ENCODE measurements at places on chromosomes 6 and 20. TPM values are rescaled to one million over a fixed set of nuclear protein-coding genes. Genes with fewer than 3 reads are reported as not detected.

DNA sequence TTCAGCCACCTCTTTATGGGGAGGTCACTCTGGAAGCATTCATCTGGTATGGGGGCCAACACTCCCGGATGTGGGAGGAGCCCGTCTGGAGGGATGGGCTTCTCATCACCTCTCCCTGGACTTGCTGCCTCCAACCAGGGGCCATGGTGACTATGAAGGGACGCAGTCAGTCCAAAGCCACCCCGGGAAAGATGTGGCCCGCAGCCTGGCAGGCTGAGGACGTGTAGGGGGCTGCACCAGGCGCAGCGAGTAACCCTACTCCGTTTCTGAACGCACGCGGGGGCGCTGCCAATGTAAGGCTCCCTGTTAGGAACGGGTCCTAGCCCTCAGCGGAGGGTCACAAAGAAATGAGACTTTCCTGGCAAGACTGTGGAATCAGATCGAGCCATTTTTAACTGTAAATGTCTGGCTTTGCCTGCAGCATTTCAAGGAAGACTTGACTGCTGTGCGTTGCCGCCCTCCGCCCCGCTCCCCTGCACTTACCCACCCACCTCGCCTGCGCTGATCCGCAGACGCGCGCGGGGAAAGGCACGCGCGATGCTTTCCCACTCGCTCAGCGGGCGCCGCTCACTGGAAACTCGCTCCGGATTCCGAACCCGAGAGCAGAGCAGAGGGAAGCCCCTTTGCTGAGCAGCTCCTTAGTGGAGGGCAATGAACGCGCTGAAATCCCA is 55.1 kb downstream of the IL20RA start:
- peak overlapping the region; percentile 52 for H3K4me3 ChIP-seq
- no peaks in the 10 kb centered on the region for H3K36me3 ChIP-seq
- DNase-seq = no peak
- H3K4me1 ChIP-seq = peaks cover 39% of the 10 kb centered on the region

DNA sequence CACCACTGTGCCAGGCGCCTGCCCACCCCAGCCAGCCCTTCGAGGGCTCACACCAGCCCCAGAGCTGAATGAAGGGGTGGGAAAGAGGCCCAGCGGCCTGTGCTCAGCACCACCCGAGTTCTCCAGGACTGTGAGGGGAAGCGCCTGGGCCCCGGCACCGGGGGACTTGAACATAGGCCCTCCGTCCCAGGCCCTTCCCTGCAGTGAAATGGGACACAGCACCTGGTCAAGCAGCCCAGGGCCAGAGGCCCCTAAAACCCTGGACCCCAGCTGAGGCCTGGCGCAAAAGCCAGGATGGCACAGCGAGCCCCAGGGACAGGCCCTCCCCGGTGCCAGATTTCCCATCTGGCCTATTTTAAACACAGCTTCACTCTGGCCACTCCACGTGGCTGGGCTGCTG is 4.0 kb downstream of the KCNQ2 start:
- DNase-seq = no peak
- H3K27ac ChIP-seq = no peak overlapping the region
- H3K4me1 ChIP-seq = peaks cover 12% of the 10 kb centered on the region
- H3K27me3 ChIP-seq = peaks cover 95% of the 10 kb centered on the region
- H3K36me3 ChIP-seq = no peaks in the 10 kb centered on the region
- H3K4me3 ChIP-seq = no peak overlapping the region

DNA sequence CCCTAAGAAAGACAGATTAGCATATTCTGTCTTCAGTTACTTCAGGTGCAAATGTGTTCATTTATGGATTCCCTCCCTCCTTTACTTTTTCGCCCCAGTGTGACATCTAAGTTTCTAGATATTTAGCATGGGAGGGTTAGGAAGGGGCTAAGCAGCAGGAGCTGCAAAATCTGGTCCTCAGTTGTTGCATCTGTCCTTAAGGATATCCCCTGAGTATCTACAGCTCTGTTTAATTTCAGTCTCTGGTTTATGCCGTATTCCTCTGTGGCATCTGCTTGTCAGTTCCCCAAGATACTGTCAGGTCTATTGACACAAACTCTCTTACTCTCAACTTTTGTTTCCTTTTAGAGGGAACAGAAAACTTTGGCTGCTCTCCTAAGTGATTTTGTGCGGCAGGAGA is 754.6 kb upstream of the MAP3K7 start:
- no peak overlapping the region for H3K4me3 ChIP-seq
- no peaks in the 10 kb centered on the region for H3K36me3 ChIP-seq
- DNase-seq = no peak
- no peaks in the 10 kb centered on the region for H3K4me1 ChIP-seq
- no peak overlapping the region for H3K27ac ChIP-seq
- no peaks in the 10 kb centered on the region for H3K27me3 ChIP-seq

- H3K4me1 ChIP-seq = no peaks in the 10 kb centered on the region
- H3K36me3 ChIP-seq = peaks cover 43% of the 10 kb centered on the region
- H3K4me3 ChIP-seq = no peak overlapping the region
Observed at GRCh38 chr6:169783401-169783800, 32.0 kb downstream of the ERMARD start.

- DNase-seq = no peak
- H3K36me3 ChIP-seq = no peaks in the 10 kb centered on the region
- no peaks in the 10 kb centered on the region for H3K27me3 ChIP-seq
- no peak overlapping the region for H3K27ac ChIP-seq
Observed at GRCh38 chr6:88519301-88520016, 353.3 kb upstream of the CNR1 start.

DNA sequence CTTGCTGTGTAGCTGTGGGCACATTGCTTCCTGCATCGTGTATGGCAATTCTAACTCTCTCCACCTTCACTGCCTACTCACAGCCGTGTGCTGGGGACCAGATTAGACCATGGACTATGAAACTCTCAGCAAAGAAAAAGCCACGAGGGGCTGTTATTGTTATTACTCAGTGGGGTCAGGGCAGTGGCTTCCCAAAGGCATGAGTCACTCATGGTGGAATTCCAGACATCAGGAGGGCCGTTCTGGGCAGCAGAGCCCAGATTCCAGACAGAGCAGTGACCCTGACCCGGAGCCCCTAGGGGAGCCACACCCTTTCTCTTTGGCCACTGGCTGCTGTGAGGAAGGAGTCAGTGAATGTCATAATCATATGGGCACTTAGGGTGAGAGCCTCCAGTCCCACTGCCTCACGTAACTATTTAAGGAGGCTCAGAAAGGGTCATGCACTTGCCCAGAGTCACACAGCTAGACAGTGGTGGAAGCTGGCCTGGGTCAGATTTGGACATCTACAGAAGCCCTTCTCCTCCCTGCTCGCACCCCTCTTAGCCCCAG is 22.2 kb upstream of the CCN5 start:
- peaks cover 52% of the 10 kb centered on the region for H3K4me1 ChIP-seq
- peak overlapping the region; percentile 86 for H3K27ac ChIP-seq
- no peak overlapping the region for H3K4me3 ChIP-seq
- no peaks in the 10 kb centered on the region for H3K27me3 ChIP-seq
- DNase-seq = peak; percentile 91

GRCh38 chr6:151388997-151389617 is 2.3 kb downstream of the ZBTB2 start:
- H3K27me3 ChIP-seq = no peaks in the 10 kb centered on the region
- no peaks in the 10 kb centered on the region for H3K36me3 ChIP-seq

Gene SPATA25
- total RNA-seq = not detected

Gene BFSP1
- 0.85 TPM for total RNA-seq
